ENCODE measurements at places on chromosomes 11 and 22.

DNA sequence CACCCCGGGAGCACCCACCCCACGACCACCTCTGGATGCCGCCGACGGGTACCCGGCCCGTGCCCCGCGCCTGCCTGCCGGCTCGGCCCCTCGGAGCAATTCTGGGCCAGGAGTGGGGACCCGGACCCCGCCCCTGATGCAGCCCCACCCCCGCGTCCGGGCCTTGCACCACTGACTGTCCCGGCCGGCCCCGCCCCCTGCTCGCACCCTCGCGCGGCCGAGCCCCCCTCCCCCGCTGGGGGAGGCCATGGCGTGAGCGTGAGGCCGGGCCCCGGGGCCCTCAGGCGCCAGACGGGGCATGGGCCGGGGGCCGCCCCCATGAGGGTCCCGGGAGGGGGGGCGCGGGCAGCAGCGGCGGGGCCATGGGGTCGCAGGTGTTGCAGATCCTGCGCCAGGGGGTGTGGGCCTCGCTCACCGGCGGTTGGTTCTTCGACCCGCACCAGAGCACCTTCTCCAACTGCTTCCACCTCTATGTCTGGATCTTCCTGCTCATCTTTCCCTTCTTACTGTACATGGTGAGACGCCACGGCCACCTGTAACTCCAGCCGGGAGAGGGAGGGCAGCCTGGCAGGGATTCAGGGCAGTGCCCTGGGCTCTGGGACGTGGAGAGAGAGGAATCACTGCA lies 486 bp downstream of the PCNX3 start:
- DNase-seq = peak; percentile 45

GRCh38 chr11:27592098-27592780 lies 85.7 kb upstream of the LIN7C start:
- no peak for DNase-seq

GRCh38 chr22:22745225-22746060 lies 101.0 kb downstream of the GGTLC2 start:
- DNase-seq = no peak

DNA sequence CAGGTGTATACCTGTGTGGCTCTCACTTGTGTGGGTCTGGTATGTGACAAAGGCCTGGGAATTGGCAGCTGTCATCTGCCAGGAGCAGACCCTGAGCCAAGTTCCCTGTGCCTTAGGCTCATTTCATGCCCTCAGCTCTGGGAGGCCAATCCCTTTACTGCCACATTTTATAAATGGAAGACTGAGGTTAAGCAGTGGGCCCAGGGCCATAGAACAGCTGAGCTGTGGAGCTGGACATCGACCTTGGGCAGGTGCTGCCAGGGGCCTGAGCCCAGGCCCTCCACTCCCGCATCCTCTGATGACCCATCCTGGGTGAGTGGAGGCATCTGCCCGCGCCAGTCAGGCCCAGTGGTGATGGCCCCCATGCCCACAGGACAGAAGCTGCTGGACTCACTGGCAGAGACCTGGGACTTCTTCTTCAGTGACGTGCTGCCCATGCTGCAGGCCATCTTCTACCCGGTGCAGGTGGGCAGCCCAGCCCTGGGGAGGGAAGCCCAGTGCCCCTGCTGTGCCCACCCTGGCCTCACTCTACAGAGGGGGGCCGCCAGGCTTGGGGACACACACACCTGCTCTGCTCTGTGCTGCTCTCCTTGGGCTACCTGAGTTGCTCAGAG lies 20.9 kb upstream of the ARHGAP8 start:
- DNase-seq = no peak

- DNase-seq = no peak
Measured at GRCh38 chr11:35723493-35723892, 60.9 kb downstream of the TRIM44 start.

GRCh38 chr11:88523386-88524071 lies 186.0 kb upstream of the CTSC start:
- DNase-seq = no peak

DNA sequence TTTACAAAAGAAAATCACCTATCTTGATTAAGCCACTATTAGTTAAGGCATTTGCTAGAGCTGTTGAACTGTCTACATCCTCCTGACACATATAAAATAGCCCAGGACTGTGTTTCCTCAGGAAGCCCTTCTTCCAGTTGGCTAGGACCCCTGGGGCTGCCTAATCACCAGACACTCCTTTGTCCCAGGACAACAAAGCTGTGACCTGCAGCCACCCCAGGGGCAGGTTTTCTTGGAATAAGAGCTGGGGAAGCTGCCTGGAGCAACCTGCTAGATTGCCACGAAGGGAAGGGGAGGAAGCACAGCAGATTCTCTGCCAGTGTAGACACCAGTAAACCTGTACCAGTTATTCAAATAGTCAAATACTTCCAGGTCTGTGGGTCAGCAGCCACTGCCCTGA lies 17.6 kb downstream of the CHST1 start:
- DNase-seq = no peak

GRCh38 chr11:1508491-1508891 lies 21.9 kb upstream of the MOB2 start:
- DNase-seq = no peak

GRCh38 chr11:1924646-1925372 lies 5.3 kb downstream of the TNNT3 start:
- DNase-seq = no peak

DNA sequence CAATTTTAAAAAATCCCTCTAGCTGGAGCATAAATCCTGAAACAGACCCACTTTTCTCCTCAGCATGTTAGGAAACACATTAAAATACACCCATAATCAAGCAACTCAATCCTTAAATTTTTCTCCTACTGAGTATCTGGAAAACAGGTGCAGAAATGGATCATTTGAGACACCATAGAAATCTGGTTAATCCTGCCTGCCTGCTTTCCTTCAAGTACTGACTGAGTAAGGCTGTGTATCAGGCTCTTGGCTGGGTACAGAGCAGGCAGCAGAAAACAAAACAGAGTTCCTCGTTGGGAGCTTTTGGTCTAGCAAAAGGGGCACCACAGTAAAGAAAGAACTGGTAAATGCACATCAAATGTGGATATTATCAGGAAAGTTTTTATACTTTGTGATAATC lies 1.9 kb downstream of the KCNQ1OT1 start:
- DNase-seq = no peak

- DNase-seq = no peak
Measured at GRCh38 chr11:23263466-23263865, 403.2 kb upstream of the CCDC179 start.

GRCh38 chr22:21642584-21643448 lies 714 bp downstream of the SDF2L1 start:
- DNase-seq = peak; percentile 33

DNA sequence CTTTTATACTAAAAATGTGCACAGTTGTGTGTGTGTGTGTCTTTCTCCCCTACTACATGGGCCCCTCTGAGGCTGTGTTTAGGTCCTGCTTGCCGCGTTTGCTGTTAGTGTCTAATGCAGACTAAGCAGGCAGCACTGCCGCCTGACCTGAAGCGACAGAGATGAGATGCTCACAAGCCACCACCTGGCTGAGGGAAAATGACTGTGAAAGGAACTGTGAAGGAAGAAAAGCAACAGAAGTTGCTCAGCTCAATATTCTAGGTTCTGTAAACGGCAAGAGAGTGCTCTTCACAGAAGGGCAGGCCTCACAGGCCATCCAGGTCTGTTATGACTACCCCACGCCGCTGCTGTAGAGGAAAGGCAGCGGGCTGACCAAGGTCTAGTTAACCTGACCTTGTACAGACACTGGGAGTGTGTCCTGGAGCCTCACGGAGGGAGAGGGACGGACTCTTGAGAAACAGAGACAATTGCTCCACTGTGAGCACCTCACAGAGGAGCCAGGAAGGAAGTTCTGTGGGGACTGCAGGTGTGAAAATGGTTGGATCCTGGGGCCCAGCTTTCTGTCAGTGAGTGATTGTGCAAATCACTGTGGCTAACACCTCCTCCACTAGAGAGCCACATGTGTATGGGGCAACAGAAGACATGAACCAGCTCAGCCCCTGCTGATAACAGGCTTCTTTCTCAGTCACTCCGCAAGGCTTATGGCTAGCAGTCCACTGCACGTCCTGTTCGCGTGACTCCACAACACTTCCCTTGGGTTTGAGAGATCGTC lies 31.3 kb upstream of the YPEL1 start:
- peak; percentile 25 for DNase-seq

DNA sequence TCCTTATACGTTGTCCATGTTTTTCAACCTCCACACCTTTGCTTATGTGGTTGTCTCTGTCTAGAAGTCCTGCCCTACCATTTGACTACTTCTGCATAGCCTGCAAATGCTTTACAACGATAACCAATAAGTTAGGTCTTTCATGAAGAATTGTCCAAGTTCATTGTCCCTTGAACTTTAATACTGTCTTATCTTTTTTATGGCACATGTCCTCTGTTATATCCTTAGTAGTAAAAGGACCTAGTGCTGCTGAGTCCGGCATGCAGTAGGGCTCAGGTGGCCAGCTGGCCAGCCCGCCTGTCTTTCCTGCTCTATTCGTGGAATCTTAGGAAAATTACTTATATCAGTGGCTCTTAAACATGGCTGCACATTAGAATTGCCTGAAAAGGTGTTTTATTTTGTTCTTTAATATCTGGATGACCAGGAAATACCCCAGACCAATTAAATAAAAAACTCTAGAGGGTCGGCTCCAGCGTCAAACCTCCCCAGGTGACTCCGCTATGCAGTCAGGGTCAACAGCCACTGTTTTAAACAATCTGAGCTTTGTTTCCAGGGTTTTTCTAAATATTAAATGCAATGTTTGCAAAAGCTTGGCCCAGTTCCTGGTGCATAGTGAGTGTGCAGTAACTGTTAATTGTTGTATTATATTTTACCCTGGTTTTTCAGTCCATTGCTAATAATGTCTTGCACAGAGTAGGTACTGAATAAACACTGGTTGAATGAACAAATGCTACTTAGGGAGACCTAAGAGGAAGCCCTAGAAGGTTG lies 64.6 kb upstream of the SESN3 start:
- DNase-seq = no peak

DNA sequence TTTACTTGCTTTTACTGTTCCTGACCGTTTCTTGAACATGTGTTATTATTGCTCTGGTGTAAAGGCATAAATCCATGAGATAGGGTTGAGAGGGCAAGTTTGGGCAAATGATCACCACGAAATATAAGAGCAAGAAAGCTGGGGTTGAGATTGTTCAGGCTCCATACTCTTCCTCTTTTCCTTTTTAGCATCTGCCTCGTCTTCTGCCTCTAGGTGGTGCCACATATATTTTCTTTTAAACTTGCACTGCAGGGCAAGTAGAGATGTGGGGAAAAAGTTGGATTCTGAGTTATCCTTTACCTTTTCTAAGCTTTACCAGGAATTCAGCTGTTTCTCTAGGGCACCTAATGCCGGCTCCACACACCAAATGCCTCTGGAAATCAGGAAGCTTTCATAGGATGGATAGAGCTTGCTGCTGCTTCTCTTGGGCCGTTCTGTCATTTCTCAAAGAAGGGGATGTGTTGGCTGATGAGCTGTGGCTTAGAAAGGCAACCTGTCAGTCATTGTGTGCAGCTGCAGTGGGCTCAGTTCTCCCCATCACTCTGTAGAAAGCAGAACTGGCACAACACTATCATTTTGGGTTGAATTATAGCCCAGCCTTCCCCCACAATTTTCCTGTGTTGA lies 98.2 kb downstream of the LDLRAD3 start:
- DNase-seq = no peak

GRCh38 chr22:19505735-19506126 lies 18.5 kb downstream of the CLDN5 start:
- DNase-seq = no peak

- DNase-seq = no peak
Measured at GRCh38 chr11:130785380-130786116, 130.7 kb downstream of the SNX19 start.

DNA sequence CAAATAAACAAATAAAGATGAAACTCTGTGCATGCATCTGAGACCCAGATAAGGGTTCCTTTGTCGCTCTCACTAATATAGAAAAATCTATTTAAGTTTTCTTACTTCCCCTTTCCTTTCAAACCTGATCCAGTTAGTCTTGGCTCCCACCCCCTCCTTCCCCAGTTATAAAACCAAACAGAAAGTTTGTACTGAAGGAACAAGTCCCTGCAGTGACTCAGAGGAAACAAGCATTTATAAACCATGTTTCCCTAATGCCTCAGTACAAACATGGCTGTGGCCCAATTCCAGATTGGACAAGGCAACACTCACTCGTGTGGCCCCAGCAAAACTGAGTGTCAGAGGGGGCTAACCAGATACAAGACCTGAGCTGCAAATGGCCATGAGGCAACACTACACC lies 65.5 kb upstream of the ARHGAP20 start:
- DNase-seq = no peak

DNA sequence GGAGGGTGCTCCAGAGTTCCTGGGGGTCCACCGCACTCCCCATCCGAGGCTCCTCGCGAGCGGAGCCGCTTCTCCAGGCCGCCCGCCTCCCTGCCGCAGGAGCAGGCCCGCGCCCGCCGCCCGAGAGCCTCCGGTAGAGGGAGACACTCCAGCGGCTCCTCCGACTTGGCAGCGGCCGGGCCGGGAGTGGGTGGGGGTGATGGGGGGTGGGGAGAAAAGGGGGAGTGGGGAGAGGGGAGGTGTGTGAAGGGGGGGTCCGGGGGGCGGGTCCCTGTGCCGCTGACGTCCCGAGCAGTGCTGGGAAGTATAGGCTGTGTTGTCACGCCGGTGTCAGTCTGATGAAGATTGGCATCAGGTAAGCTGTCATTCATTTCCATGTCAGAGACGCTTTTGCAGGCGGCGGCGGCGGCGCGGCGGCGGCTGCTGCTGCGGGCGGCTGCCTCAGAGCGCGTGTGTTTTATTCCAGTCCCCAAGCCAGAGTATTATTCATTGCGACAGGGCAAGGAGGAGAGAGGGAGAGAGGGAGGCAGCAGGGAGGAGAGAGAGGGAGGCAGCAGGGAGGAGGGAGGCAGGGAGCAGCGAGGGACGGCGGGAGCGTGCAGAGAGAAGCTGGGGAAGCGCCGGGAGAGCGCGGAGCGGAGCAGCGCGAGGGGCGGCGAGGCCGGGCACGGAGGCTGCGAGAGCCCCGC lies at the start of gene PKNOX2:
PKNOX2 (plus strand) TSS at position 330 of the 689 bp plus-strand sequence. CDS start 186,555 bp downstream, outside the sequence.
- peak; percentile 54 for DNase-seq

GRCh38 chr11:99893811-99894210 lies 793.3 kb upstream of the ARHGAP42 start:
- no peak for DNase-seq

DNA sequence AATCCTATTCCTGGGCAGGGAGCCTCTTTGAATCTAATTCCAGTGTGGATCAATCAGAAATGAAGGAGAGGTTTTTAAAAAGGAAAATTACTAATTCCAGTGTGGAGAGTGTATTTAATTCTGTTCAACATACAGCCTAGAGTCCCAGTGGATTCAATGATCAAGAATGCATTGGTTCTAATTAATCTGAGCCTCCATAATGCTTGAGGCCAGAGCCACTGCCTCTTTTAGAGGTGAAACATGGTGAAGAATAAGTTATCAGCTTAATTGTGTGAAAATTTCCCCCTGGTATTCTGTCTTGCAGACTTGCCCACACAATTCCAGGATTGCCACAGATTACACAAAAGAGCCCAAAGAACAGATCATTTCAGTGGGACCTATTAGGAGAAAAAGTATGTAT lies 87.7 kb downstream of the TECTA start:
- DNase-seq = no peak

All from CD4-positive, alpha-beta T cell (primary cell).